NCI-H2029 (cell line): ENCODE measurements at places on chromosomes 16 and 17.

GRCh38 chr16:85948616-85949265 is 49.8 kb downstream of the IRF8 start:
- no peak for DNase-seq

DNA sequence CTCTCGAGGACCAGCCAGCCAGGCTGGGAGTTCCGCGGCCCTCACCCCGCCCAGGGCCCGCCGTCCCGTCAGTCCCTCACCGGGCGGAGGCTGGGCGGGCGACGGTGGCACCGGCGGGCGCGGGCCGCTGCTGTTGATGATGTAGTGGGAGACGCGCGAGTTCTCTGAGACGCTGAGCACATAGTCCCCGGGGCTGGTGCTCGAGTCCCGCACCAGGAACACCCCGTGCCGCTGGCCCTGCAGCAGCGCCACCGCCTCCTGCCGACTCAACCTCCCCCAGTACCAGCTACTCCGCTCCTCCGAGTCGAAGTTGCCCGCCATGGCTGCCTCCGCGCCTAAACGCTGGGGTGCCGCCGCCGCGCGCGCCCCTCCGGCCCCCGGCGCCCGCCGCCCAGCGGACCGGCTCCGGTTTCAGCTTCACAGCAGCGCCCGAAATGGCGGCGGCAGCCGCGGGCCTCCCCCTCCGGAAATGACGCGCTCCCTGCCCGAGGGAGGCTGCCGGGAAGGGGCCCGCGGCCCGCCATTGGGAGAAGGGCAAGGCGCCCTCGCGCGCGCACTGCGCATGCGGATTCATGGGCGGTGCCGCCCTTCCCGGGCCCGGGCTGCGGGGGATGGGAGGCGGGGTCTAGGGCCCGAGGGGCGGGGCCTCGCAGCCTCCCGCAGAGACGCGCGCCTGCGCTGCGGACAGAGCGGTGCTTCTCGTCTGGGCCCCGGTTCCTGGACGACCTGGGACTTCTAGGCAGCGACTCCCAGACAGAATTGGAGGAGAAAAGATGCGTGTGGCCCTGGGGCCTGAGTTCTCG is at the start of gene CRK:
Gene CRK (minus strand): TSS at position 436 of the 803 bp plus-strand sequence. CDS start 115 bp downstream, at position 321.
- peak; percentile 82 for DNase-seq

GRCh38 chr16:78189121-78189520 is 89.7 kb downstream of the WWOX start:
- no peak for DNase-seq

GRCh38 chr17:882827-883585 is 96.6 kb downstream of the NXN start:
- no peak for DNase-seq

DNA sequence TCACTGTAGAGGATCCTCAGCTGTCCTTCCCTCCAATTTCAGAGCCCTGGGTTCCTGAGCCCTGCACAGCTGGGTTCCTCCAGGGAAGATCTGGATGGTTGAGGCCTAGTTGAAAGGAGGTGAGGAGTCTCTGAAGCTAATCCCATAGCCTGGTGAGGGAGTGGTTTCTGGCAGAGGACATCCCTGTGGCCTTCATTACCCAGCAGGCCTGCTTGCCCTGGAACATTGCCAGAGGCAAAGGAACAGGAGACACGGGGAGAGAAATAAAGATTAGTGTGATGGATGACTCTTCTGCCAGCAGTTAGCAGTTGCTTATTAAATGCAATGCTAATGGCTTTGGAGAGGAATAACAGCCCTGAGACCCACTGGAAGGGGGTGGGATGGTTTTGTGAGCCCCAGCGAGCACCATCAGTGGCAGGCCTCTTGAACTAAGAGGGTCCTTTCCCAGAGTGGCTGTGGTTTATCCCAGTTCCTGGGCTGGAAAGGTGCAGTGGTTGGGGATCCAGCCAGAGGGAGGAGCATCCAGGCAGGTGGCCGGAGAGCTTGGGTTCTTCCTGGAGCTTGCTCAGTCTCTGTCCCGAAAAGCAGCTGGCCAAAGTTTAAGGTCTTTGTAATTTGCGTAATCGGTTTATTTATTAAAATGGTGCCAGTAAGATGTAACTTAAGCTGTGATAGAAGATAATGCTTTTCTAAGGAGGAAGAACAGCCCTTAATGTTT is 209.7 kb downstream of the CCDC182 start:
- DNase-seq: peak; percentile 88

GRCh38 chr16:4787627-4788482 is at the start of gene SEPTIN12:
TSS of gene SEPTIN12 (minus strand) at chr16:4788345. CDS start at chr16:4787645, 700 bp downstream.
- no peak for DNase-seq

- DNase-seq: no peak
These were observed 1.8 kb upstream of the GIP start for GRCh38 chr17:48970224-48970623.

DNA sequence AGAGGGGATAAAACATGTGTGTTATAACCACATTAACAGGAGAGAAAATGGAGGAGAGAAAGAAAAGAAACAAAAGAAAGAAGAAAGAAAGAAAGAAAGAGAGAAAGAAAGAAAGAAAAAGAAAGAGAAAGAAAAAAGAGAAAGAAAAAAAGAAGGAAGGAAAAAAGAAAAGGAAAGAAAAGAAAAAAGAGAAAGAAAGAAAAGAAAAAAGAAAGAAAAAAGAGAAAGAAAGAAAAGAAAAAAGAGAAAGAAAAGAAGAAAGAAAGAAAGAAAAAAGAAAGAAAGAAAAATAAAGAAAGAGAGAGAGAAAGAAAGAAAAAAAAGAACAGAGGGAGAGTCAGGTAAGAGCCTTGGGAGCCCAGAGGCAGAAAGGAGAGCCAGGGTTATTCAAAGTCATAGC is 446.6 kb upstream of the ASIC2 start:
- no peak for DNase-seq

GRCh38 chr17:18039535-18040260 is 490 bp downstream of the GID4 start:
- no peak for DNase-seq

GRCh38 chr17:18108401-18109312 is at the start of gene MYO15A:
TSS of gene MYO15A (plus strand) at chr17:18108756. CDS start at chr17:18118801, 10,045 bp downstream.
- no peak for DNase-seq

DNA sequence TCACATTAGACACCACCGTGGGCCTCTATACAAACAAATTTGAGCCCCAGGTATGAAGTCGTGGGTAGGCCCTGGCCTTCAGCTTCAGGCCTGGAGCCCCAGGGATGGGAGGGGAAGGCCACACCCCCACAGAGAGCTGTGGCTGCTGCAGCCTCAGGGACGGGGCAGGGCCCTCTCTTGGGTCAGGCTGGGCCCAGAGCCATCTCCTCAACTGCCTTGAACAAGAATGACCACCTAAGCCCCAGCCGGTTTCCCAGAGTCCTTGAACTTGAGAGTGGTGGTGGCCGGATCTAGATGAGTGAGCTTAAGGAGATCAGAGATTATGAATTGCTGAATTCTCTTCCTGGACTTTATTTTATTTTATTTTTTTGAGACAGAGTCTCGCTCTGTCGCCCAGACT is 18.6 kb downstream of the SCNN1B start:
- no peak for DNase-seq

GRCh38 chr17:82400830-82401229 is 17.3 kb upstream of the HEXD start:
- DNase-seq: no peak

DNA sequence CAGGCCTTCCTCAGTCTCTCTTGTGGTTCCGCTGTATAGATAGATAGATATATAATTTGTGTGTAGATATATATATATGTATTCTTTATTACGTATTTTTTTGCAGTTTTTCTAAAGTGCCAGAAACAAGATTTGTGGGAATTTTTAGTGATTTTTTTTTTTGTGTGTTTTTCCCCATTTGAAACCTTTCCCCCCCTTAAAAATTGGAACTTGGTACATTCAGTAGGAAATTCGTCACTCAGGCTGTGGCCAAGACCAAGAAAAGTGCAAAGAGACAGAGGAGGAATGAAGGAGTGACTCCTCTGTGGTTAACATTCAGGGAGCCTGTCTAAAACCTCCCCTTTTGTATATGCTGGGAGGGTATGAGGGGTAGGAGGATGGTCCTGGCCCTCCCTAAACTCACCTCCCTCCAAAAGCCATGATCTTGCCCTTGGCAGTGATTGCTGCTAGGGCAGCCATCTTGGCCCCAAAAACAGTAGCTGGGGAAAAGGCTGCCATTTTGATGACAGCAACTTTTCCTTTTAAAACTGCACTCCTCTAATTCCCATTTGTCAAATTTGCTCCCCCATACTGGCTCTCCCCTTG is 15.2 kb downstream of the CHRNB1 start:
- no peak for DNase-seq

DNA sequence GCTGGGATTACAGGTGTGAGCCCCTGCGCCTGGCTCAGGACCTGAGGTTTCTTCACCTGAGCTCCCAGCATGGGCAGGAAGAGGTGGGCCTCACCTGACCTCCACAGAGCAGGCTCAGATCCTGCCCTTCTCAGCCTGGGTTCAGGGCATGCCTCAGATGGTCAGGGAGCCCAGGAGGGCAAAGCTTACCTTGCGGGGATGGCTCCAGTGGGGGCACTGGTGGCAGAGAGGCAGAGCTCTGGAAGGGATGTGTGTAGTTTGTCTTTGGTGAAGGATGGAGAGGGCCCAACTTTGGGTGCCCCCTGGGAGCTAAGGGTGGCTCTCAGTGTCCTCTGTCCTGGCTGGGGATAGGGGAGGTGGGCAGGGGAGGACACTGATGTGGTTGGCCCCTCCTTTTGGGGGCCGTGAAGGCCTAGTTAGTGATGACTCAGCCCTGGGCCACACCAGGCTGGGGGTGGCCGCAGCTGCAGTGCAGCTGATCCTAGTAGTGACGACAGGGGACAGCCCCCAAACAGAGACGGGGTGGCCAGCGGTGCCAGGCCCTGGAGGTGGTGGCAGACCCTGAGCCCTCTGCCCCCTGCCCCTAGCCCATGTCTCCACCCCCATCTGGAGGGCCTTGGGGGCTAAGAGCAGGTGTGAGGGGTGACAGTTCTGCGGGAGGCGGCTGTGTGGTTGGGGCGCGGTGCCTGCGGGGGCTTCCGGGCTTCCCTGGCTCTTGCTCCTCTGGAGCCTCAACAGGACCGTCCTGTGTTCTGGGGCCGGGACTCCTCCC is 5.8 kb downstream of the NHERF2 start:
- DNase-seq: no peak

DNA sequence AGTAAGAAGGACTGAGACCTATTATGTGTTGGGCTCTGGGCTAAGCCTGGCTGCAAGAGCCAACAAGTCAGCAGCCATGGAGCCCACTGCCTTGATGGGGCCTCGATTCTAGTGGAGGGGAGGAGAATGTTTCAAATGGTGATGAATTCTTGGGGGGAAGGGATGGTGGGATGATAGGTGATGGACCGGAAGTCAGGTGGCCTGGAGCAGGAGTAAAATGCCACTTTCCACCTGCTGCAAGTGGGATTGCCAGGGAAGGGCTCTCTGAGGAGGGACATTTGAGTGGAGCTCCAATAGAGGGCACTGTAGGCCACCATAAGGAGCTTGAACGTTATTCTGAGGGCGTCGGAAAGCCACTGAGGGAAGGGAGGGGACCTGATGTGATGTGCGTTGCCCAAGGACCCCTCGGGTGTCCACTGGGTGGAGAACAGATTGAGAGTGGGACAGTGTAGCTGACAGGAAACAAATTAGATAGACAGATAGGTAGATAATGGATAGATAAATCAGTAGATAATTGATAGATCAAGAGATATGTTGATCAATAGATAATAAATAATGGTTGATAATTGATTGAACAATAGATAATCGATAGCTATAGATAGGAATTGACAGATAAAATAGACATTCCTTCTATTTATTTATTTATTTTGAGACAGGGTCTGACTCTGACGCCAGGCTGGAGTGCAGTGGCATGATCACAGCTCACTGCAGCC is 18.2 kb upstream of the NXPH3 start:
- peak; percentile 50 for DNase-seq

- DNase-seq: no peak
These were observed 8.7 kb downstream of the COX10 start for GRCh38 chr17:14078027-14078426.

GRCh38 chr17:74454197-74455024 is 12.0 kb upstream of the CD300A start:
- no peak for DNase-seq

GRCh38 chr16:57590654-57591085 is 37.8 kb upstream of the ADGRG1 start:
- DNase-seq: no peak

GRCh38 chr16:23836404-23837311 is 875 bp downstream of the PRKCB start:
- DNase-seq: no peak

- DNase-seq: no peak
These were observed 898 bp downstream of the SNAI3 start for GRCh38 chr16:88685156-88686061.

DNA sequence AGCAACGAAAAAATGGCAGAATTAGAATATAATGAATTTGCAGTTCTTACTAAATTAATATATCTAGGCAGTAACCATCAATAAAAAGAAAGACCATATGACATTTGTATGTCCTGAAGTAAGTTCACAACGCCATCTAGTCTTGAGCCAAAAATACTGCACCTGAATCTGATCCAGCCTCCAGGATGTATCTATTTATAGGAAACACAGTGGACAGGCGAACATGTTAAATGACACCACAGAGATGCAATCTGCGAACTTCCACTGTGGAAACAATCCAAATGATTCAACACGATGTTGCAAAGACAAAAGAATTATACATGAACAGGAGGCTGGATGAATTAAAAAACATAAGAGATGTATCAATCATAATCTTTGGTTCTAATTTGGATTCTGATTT is 197.6 kb downstream of the CDH13 start:
- no peak for DNase-seq

DNA sequence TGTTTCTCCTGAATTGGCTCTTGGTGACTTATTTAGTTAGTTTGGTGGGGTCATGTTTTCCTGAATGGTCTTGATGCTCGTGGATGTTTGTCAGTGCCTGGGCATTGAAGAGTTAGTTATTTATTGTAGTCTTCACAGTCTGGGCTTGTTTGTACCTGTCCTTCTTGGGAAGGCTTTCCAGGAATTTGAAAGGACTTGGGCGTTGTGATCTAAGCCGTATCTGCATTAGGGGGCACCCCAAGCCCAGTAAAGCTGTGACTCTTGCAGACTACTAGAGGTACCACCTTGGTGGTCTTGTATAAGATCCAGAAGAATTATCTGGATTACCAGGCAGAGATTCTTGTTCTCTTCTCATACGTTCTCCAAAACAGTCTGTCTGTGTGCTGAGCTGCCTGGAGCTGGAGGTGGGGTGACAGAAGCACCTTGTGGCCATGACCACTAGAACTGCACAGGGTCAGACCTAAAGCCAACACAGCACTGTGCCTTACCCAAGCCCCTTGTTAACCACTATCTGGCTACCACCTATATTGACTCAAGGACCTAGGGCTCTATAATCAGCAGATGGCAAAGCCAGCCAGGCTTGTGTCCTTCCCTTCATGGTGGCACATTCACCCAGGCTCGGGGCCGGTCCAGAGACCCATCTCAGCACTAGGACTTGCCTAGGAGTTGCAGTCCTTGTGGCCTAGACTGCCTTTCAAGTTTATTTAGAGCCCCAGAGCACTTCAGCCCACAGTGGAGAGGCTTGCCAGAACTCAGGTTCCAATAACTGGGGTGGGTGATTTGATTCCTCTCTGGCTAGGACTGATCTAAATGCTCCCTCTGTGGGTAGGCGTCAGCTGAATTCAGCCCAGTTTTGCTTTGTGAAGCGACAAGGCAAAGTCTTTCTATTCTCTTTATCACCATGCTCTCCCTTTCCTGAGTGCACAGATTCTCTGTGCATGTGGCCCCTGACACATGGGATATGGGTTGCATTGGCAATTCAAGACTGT is 11.0 kb downstream of the RNF135 start:
- DNase-seq: no peak

- no peak for DNase-seq
These were observed 28.8 kb downstream of the NGFR start for GRCh38 chr17:49523706-49524472.
